ENCODE measurements at places on chromosomes 16 and 17.

DNA sequence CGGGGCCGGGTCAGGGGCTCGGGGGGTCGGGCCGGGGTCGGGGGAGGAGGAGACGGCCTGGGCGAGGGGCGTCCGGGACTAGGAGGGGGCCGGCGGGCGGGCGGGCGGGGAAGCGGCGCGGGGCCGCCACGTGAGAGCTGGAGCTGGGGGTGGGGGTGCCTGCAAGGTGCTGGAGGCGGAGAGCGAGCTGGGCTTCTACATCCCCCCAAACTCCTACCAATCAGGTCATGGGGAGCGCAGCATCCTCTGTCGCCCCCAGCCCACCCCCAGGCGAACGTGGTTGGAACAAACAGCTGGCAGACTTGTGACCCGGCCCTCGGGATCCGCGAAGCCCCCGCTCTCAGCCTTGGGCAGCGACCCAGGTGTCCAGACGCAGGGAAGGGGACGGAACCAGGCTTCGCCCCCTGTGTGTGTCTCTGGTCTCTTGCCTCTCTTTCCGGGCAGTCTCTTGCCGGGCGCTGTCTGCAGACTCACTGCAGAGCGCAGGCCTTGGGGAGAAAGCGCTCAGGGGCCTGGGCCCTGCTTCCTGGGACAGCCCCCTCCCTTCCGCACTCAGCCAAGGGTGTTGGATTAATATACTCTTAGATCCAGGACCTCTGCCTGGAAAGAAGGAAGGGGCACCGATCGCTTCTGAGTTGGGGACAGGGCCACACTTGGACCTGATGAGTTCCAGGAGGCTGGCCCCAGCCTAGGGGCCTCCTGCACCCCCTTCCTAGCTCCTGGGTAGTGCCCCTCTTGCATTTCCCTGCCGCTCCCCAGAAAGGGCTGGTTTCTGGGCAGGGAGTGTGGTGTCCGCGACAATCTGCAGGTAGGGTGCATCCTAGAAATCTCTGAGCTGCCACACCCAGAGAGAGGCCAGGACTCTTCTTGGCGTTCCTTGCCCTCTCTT lies 722 bp downstream of the RASL10B start:
- DNase-seq, result no peak

GRCh38 chr16:86338403-86339115 lies 171.8 kb upstream of the FOXF1 start:
- no peak for DNase-seq

DNA sequence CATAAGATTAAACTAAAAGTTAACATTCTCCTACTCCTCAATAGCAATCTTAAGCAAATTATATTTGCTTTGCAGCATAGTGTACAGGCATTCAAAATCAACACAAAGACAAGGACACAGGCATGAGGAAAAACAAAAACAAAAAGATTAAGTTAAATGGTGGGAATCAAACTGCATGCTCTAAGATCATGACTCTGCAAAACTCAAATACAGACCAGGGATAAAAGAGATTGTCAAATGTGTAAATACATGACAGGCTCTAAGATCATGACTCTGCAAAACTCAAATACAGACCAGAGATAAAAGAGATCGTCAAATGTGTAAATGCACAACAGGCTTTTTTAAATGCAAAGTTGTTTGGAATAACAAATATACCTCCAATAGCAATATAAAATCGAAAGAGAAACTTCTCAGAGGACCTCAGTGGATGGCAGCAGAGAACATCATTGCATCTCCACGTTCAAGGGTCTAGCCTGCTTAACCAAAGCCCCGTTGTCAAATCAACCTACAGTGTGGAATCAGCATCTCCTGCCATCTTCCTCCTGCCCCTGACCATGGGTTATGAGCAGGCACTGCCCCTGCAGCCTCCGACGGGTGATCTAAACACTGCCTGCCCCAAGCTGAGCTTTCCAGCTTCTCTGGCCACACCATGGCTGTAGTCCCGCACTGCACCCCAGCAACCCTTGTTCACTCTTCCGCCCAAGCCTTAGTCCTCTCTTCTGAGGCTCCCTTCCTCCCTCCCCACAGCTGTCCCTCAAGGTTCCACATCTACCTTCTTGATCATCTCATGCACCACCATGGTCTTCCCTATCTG lies 446.1 kb downstream of the SOX9 start:
- no peak for DNase-seq

GRCh38 chr16:75179208-75179607 lies 27.8 kb downstream of the CTRB2 start:
- no peak for DNase-seq

DNA sequence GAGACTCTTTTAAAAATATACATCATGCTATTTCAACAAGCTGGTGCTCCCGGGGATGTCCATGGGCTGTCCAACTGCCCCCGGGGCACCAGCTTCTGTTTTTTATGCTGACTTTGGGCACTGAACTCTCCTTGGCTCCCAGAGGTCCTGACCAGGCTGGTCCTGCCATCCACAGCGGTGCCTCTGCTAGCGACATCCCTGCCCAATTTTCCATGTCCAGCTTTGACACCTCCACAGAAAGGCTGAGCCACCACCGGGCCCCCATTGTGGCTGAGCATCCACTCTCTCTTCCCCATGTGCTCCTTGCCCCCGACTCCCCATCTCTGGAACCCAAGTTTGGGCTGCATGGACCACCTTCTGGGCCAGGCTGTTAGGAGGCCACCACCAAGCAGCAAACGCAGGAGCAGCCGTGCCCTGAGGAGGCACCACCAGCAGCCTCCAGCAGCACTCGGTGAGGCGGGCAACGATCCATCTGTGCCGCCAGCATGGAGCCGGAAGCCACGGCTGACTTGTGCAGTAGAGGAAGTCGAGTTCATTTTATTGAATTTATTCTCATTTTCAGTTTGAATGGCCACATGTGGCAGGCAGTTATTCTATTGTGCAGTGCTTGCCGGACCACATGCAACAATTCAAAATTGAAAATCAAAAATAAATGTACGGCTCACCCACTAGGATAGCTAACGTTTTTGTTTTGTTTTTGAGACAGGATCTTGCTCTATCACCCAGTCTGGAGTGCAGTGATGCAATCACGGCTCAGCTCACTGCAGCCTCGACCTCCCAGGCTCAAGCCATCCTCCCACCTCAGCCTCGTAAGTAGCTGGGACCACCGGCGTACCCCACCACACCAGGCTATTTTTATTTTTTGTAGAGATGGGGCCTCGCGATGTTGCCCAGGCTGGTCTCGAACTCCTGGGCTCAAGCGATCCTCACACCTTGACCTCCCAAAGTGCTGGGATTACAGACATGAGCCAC lies 2.8 kb upstream of the MEAK7 start:
- DNase-seq, result peak; percentile 40

DNA sequence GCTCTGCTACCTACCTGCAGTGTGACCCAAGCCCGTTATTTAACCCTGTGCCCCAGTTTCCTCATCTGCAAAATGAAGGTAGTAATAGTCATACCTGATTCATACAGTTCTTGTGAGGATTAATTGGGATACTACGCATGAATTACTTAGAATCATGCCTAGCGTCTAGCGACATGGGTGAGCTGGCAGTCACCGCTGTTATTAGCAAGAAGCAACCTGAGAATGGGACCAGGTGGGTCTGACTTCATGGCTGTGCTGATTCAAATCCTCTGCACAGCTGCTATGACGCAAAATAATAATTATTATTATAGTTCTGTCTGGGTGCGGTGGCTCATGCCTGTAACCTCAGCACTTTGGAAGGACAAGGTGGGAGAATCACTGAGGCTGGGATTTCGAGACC lies 7.9 kb downstream of the SOCS1 start:
- no peak for DNase-seq

- no peak for DNase-seq
These were observed 297.5 kb upstream of the FOXF1 start for GRCh38 chr16:86212706-86213436.
